ENCODE measurements at places on chromosomes 12 and 14.

DNA sequence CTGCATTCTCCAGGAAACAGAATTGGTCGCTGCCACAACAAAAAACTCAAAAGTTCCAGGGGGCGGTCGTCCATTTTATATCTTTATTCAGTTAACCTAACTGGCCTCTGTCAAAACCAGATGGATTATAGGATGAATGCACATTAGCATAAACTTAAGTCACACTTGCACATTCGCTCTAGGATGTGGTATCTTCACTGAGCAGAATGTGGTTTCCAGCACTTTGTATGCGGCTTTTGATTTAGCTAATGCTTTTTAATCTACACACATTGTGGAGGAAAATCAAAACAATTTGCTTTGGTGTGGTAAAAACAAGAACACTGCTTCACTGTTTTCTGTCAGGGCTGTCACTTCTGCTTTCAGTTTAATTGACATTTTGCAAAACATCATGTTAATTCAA is 4.5 kb downstream of the TAS2R50 start:
- no peak for DNase-seq

DNA sequence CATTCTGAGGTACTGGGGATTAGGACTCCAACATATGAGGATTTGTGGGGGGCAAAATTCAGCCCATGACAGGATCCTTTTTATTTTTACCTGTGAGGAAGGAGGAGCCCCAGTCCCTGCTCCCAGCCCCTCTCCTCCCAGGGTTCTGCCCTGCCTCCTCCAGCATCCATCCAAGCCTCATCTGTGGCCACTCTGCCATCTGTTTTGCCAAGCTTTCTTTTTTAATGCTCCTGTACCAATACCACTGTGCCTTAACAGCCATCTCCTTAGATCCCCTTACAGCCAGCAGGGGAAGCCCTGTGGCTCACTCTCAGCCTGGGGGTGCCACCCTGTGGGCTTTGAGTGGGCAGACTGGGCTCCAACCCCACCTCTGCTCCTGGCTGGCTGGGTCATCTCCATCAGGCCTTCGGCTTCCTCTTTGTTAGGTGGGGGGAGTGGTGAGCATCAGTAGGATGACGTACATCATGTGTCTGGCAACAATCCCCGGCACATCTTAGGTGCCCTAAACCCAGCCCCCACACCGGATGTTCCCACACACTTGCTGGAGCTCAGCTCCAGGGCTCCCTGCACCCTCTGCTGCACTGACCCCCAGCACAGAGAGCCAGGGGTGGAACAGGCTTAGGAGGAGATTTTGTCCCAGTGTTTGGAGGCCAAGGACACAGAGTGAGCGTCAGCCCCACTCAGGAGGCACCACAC is 40.2 kb downstream of the CYP46A1 start:
- peak; percentile 91 for DNase-seq

GRCh38 chr14:31069343-31069742 is 43.2 kb upstream of the STRN3 start:
- no peak for DNase-seq

GRCh38 chr12:39723831-39724230 is 104.2 kb upstream of the ABCD2 start:
- no peak for DNase-seq

DNA sequence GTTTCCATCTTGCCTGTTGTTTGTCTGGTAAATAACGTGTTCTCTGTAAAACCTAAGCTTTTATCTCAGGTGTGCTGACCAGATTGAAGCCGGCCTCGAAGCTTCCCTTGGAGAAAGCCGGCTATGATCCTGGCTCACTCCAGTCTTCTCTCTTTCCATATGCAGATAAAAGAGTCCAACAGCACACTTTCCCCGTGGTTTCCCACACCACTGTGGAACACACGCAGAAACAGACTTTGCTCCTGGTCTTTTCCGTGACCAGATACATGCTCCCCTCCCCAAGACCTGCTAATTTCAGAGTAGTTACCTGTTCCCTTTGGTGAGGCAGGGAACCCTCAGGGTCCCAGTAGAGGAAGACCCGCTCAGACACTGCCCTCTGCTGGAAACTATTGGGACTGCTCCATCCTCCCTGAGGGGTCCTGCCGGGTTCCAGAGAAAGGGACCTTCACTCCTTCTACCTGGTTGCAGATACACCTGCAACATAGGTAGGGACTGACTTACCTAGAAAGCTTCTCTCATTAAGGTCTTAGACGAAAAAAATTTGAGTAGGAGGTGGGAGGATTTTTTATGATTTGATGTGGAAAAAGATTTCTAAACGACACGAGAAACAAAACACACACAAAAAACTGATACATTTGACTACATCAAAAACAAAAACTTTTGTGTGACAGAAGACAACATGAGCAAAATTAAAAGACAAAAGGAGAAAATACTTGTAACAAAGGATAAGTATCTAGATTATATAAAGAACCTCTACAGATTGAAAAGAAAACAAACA is 415.4 kb upstream of the CCDC196 start:
- no peak for DNase-seq

DNA sequence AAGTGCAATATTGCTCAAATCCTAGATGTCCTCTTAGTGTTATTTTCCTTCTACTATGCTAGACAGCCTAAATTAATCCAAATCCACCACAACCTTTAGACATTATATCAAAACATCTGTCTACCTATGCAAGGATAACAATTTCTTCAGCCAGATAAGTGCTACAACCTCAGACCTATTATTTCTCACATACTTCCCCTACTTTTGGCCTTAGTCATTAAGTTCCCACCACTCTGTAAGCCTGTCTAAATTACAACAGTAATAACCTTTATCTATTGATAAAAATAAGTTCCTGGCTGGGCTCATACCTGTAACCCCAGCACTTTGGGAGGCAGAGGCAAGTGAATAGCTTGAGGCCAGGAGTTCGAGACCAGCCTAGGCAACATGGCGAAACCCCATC is 74.0 kb downstream of the KIF21A start:
- DNase-seq, result no peak

GRCh38 chr12:117071009-117071408 is 28.2 kb downstream of the TESC start:
- DNase-seq, result no peak

DNA sequence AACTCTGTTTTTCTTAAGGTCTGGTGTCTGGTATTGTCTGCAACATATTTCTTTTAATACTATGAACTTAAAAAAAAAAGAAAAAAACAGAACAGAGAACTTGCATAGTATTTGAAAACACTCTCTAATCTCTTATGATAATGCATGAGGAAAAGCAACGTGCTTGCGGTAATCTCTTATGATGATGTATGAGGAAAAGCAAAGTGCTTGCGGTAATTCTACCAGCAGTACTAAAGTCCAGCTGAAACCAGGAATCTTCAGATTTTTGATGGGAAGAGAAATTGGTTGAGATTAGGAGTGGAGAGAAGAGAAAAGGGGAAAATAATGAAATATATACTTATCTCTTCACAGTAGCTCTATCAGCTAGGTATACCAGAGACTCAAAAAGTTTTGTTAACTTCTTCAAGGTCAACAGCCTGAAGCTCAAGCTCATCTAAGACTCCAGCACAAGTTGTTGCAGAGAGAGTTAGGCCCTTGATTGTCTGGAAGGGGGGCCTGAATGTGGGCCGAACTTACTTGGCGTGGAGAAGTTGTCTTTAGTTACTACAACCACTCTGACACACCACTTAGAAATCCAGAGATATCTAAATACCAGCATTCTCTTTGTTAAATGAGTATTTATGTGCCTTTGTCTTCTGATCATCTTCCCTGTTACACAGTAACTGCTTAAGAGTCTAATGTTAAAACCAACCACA is 240.4 kb downstream of the PRKD1 start:
- DNase-seq, result no peak

GRCh38 chr14:20470603-20470901 is 1.3 kb downstream of the PNP start:
- no peak for DNase-seq

DNA sequence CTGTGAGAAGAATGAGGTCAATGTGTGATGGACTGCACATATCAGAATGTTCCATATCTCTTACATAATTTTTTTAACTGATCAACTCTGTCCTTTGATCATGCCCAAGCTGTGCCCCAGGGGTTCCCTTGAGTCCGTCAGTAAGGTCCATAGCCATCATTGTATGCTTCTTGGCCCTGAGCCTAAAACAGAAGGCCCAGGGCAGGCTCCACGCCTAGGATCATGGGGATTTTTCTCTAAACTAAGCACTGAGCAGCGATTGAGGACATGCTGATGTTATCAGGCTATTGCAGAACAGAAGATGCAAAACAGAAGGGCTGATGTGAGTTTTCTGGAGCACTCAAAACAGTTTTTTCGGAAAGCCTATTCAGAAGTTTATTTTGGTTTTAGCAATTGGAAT is 20.9 kb downstream of the RNASE9 start:
- no peak for DNase-seq

DNA sequence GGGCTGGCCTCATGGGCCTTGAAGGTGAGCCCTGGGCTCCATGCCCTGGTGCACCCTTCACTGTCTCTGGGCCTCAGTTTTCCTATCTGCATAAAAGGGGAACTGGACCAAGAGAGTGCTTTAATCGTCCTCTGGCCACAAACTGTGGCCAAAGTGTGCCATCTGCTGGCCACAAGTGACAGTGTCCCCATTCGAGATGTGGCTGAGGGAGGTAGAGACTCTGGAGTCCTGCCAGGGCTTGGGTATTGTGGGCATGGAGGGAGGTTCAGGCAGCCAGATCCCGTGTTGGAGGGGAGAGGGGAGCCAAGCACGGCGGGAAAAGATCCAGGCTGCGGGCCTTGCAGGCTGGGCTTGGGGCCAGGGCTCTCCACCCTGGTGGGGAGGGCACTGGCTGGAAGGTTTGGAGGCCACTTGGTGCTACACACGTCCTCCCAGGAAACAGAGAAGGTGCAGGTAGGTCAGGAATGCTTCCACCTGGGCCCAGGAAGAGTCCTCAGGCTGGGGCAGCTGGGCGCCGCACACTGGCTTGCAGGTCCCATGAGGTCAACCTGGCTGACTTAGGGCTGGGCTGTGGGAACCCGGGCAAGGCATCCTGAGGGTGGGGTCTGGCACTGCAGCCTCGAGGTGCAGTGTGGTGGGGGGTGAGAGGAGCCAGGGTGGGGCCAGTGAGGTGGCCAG is 7.3 kb upstream of the KIF26A start:
- no peak for DNase-seq

GRCh38 chr12:120453060-120453750 is 7.0 kb downstream of the GATC start:
- DNase-seq, result no peak

DNA sequence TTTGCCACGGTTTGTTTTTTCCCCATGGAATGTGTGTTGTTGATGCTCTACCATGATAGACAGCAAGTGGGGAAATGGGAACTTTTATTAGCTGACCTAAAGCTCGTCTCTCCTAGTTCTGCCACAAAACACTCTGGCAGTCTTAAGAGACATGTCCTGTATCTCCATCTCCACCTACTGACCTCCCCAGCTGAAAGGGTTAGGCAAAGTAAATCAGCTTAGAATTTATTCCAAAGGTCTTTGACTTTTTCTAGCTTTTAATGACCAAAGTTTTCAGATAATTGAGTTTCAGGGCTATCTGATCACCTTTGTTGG is 9.4 kb upstream of the ADIPOR2 start:
- no peak for DNase-seq

Data from vagina (tissue), 2 donors.